ENCODE measurements at places on chromosomes 7 and 10.

DNA sequence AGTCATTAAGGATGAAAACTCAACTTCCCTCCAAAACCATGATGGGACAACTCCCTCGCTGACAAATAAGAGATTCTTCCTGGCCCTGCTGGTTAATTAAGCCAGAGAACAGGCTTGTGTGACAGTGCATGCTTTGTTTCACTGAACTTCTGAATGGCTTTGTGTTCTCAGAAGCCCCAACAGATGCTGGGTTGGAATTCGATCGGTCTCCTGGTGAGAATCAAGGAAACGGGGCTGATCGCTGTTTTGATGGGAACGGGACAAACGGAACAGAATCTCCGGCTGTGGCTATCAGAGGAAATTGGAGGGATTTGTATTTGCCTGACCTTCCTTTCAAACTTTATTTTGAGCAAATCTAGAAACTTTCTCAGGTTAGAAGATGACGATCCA, 145.0 kb downstream of the RNF216 start:
- no peak for DNase-seq

- no peak for DNase-seq
These were observed 27.2 kb downstream of the ANKRD16 start for GRCh38 chr10:5862360-5862961.

DNA sequence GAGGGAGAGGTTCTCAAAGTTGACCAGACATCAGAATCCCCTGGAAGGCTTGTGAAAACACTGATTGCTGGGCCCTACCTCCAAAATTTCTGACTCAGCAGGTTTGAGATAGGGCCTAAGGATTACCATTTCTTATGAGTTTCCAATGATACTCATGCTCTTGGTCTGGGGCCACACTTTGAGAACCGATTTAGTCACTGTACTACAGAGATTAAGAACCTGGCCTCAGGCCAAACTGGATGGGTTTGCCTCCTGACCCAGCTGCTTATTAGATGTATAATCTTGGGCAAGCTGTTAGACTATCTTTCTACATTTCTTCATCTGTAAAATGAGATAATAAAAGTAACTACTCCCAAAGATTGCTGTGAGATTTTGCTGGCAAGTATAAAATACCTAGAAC, 77.1 kb upstream of the SCIN start:
- no peak for DNase-seq

DNA sequence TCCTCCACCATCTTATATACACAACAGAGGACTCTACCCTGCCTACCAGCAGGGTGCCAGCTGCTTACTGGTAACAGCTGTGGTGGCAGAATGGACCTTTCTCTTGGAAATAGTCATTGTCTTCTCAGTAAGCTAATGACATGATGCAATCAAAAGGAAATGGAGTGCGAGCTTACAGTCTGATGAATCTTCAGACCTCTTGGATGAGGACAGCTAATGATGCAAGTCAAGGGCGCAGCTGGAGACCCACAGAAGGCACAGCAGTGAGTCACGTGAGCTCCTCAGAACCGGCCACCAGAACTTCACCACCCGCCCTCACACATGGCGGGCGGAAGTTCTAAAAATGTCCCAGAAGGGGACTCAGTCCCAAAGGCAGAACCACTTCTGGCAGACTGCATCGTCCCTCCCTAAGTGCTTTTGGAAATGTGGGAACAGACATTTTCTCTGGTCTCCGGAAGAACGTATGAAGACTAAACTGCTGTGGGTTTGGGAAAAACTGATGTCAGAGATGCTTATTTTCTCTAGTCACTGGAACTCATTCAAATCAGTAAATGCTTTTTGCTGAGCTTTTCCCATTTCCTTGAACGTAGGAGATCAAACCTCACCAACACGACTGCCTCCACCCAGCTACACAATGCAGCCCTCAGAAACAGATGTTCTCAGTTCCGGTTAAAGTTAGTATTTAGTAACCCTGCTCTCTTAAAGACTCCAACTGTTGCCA, 96.4 kb downstream of the FAS start:
- no peak for DNase-seq

- DNase-seq, result no peak
These were observed 40.1 kb downstream of the PALD1 start for GRCh38 chr10:70518695-70519094.

DNA sequence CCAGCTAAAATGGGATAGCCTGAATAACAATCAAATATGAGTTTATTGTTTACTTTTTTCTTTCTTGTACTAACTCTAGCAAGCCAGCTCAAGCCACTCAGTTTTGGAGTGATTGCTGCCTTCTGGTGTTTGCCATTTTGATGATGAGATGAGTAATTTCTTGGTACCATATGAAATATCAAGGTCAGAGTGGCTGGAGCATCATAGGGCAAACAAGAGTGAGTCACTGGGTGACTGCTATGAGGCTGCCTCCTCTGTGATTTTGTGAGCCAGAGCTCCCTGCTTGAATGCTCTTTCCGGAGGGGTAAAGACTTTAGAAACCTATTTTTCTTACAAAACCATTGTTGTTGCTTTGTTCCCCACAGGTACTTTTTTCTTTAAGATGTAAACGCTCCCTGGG, 295.6 kb downstream of the PRKG1 start:
- DNase-seq, result no peak

Measured in stimulated activated CD4-positive, alpha-beta T cell treated with anti-CD3 and anti-CD28 coated beads, Interleukin-2, amount 100 ng/mL, for 48 hours (primary cell).